ENCODE measurements at places on chromosomes 2 and 18.

- no peak for DNase-seq
These were observed 283.2 kb upstream of the MEX3C start for GRCh38 chr18:51480407-51481261.

- DNase-seq = no peak
These were observed 93.8 kb downstream of the ARL4C start for GRCh38 chr2:234403074-234403473.

DNA sequence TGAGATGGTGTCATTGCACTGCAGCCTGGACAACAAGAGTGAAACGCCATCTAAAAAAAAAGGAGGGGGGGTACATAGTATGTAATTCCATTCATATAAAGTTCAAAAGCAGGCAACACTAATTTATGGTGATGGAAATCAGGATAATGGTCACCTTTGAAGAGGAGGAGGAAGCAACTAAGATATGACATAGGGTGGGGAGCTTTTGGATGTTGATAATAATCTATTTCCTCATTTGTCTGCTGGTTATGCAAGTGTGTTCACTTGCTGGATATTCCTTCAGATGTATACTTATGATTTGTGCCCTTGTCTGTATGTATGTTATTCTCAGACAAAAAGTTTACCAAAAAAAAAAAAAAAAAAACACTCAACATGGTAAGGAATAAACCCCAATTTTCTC is 28.6 kb upstream of the ATIC start:
- DNase-seq = no peak

GRCh38 chr2:200667413-200667812 is 81.6 kb downstream of the AOX1 start:
- DNase-seq = no peak

GRCh38 chr2:231531466-231531865 is 1.2 kb upstream of the NMUR1 start:
- DNase-seq = no peak

DNA sequence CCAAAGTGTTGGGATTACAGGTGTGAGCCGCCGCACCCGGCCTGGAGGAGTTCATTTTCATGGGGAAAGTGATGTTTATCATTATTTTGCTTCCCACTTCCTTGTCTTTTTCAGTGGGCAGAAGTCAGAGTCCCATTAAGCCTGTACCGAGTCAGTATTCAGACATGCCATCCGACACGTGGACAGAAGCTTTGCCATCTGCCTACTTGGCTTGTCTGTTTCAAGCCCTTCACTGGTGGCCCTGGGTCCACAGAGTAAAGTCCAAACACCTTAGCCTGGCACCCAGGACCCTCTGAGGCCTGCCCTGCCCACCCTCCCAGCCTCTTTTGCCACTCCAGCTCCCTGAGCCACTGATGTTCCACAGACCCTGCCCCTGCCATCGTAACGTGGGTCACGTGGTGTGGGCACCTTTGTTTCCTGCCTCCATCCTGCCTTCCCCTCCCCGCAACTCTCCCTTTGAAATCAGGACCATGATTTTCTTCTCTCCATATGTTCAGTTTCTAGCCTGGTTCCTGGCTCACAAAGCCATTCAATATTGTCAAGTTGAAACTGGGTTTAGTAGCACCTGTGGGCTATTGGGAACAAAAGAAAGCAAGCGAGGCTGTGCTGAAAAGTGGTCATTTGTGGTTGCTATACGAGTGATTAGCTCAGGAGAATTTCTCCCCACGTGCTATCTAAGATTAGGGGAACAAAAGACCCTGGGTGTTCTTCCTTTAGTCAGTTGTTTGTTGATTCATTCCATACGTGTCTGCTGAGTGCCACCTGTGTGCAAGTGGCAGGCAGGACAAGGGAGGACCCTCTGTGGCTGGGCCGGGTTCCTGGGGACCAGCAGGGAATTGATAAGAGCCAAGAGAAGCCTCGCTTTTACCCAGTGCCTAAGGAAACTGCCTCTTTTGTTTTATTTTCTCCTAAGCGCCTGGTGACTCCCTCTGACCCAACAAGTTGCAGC is 5.1 kb upstream of the ODC1 start:
- DNase-seq = no peak

DNA sequence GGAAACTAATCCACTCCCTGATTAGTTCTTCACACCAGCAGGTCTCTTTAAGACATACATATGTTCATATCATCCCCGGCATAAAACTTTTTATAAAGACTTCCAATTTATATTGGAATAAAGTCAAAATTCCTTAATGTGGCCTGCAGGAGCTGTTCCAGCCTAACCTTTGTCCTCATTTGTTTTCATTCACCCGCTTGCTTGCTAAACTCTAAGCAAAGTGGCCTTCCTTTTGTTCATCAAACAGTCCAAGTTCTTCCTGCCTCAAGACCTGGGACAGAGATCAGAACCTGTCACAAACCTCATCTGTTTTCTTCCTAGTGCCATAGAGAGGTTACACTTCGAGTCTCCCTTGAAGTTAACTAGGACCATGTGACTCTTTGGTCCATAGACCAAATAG is 339.4 kb upstream of the ID2 start:
- DNase-seq = no peak

- no peak for DNase-seq
These were observed 163.7 kb upstream of the RMP24 start for GRCh38 chr18:35808796-35809195.

DNA sequence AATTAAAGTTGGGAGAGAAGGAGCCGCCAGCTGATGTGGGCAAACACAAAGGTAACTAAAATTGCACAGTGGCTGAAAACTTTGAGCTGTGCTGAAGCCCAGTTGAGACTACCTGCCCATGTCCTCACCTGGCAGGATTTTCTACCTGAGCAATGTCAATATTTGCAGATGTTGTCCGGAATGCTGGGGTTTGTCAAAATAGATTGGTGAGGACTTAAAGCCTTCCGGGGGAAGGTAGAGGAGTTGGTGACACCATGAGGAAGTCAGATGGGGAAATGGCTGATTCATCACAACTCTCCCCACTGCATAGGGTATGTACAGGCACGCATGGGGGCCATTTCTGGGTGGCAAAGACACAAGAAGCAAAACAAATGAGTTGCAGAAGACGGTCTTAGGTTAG is 114.9 kb downstream of the ALK start:
- no peak for DNase-seq

DNA sequence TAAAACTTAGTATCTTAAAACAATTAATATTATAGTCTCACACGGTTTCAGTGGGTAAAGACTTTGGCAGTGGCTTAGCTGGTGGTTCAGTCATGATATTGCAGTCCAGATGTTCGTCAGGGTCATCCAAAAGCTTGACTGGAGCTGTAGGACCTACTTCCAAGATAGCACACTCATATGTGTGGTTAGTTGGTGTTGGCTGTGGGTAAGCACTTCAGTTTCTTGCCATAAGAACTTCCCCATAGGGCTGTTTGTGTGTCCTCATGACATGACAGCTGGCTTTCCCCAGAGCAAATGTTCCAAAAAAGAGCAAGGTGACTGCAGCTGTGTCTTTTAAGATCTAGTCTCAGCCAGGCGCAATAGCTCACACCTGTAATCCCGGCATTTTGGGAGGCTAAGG is 48.5 kb upstream of the EPC2 start:
- DNase-seq = no peak

GRCh38 chr2:207933396-207934065 is 91.8 kb downstream of the PLEKHM3 start:
- no peak for DNase-seq

GRCh38 chr2:226483745-226484619 is 315.6 kb downstream of the IRS1 start:
- DNase-seq = peak; percentile 68

DNA sequence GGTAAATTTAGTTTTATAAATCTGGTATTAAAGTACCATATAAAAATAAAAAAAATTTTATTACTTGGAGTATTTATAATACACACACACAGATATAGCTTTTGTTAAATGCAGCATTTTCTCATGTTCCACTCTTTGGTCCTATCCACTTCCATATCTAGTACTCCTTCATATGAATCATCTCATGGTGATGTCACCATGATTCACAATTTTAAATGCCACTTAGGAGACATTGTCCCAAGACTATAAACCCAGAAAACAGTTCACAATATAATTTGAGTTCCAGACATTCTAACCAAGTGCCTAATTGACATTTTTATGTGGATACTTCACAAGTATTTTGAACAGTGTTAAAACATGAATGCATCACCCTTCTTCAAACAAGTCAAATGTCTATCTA is 1398.3 kb downstream of the DSC3 start:
- DNase-seq = no peak

DNA sequence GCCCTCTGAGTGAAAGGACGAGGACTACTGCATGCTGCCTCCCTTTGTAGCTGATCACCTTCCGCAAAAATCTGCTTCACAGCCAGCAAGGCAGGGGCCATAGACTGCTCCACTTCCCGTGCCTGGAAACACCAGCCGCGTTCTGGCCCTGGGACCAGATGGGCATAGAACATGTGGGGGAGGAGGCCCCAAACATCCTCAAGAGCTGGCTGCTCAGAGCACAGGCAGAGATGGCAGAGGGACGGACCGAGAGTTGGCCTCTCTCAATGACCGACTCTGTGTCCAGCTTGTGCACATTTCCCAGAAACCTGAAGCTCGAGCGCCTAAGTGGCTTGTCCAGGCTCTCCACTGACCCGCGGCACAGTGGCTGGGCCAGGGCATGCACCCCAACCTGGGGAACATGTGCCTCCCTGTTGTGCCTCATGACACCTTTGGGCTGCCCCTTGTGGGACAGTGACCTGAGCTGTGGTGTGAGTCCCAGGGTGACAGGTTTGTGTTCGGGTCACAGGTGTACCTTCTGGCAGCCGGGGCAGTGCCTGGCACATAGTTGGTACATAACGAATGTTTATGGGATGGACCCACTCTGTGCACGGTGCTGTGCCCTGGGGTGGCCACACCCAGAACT is 9.1 kb downstream of the KCNF1 start:
- no peak for DNase-seq

DNA sequence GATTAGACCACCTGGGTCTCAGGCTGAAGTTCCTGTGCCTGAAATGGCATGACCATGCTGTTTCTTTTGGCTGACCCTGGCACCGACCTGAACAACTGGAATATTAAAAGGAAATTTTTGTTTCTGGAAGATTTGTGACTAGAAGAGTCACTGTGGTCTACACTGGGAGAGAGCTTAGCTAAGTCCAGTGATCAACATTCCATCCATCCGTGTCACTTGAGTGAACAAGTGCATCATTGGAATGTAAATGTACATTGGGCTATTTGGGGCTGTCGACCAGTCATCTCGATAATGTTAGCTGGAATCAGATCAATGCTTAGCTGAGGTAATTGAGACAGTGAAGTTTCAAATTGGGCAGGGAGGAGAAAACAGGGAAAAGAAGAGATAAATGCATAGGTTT is 95.4 kb upstream of the CCDC85A start:
- DNase-seq = no peak

GRCh38 chr18:73462092-73462491 is 594.3 kb upstream of the NETO1 start:
- no peak for DNase-seq

- no peak for DNase-seq
These were observed 62.0 kb upstream of the DSG1 start for GRCh38 chr18:31255953-31256352.

GRCh38 chr2:179235463-179236108 is 29.0 kb downstream of the SESTD1 start:
- DNase-seq = peak; percentile 82

- DNase-seq = no peak
These were observed 2.7 kb downstream of the CDCA7 start for GRCh38 chr2:173357346-173357745.

GRCh38 chr18:31508781-31509180 is 10.8 kb downstream of the DSG2 start:
- DNase-seq = peak; percentile 66

GRCh38 chr2:80147690-80148089 is 156.9 kb downstream of the LRRTM1 start:
- DNase-seq = no peak

GRCh38 chr2:129058981-129059380 is 740.3 kb upstream of the HS6ST1 start:
- DNase-seq = no peak

DNA sequence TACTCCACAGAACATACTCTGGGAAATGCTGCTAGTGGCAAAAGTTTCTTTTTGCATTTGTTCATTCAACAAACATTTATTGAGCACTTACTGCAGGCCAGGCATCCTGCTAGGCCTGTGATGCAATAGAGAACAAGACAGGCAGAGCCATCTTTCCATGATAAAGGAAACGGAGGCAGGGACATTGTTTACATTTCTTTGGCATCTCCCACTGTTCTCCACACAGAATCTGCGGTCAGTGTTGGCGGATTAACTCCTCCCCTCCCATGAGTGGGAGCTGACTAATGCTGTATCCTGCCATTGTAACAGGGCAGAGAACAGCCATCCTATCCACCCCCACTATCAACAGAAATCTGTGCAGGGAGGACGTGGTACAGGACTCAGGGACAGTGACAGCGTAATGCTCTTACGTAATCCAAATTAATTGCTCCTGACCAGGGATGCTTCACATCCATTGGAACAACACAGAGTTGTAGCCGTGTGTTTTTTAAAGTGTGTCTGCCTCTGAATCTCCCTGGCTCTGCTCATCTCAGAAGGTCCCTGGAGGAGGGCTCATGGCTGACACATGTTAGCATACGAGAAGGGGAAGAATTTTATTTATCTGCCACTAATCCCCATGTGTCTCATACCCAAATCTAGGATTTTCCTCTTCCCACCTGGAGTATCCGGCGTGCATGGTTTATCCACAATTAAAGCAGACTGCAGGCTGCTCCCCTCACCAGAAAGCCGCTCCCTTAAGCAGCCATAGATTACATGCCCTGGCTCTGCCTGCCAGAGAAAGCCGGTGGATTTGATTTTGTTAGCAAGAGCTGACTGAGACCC is 32.3 kb downstream of the STEAP3 start:
- peak; percentile 85 for DNase-seq

DNA sequence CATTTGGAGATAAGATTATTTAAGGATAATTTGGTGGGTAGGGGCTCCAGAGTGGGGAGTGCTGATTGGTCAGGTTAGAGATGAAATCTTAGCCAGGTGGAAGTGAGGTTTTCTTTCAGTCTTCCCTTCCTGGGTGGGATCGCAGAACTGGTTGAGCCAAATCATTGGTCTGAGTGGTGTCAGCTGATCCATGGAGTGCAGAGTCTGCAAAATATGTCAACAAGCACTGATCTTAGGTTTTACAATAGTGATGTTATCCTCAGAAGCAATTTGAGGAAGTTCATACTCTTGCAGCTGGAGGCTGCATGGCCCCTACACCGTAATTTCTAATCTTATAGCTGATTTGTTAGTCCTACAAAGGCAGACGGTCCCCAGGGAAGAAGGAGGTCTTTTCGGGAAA is 1483.4 kb upstream of the ZEB2 start:
- no peak for DNase-seq

DNA sequence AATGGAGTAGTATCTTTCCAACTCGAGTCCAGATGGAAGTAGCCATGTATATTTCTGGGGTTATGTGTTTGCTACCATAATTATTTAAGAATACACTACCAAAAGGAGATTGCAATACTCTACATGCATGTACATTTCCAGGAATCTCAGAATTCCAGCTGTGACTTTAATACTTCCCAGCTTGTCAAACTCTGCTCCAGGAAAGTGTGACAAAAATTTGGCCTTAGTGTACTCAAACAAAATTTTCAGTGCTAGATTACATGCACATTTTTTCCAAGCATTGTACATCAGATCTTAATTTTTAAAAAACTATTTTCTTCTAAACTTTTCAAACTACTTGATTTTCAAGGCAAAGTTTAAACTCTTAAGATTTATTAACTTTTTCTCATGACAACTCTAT is 1791.6 kb downstream of the SUCLG1 start:
- DNase-seq = no peak

All from kidney glomerular epithelial cell (primary cell).